Posterior cingulate gyrus (tissue), 11 donors: ENCODE measurements at places on chromosomes 5 and 9.

DNA sequence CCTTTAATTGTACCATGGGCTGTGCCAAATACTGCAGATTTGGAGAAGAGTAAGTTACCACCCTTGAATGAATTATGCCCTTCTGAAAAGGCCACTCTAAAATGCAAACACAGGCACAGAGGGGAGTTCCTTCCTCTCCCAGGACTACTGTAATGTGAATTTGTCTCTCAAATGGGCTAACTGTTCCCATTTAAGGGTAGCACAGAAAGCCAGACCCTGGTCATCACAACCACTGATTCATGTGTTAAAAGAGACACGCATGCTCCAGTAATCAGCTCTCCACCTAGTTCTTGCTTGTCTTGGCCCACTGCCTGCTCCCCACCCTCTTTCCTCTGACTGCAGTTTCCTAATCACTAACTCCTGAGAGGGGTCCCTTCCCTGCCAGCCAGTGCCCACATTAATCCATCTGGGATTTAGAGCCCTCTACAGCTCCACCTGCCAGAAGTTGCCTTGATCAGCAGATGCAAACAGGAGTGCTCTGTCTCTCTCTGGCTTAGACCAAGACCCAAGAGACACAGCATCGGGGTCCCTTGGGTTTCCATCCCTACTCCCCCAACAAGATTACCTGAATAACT is 382.4 kb downstream of the TMEM167A start:
- no peak for DNase-seq

DNA sequence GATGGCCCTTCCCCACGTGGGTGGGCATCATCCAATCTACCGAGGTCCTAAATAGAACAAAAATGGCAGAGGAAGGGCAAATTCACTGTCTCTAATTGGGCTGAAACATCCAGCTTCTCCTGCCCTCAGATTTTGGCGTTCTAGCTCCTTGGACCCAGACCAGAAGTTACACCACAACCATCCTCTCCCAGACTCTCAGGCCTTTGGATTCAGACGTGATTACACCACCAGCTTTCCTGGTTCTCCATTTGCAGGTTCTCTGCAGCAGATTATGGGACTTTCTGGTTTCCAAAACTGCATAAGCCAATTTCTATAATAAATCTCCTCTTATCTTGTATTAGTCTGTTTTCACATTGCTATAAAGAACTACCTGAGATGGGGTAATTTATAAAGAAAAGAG is 73.6 kb upstream of the STARD4 start:
- no peak for DNase-seq

- DNase-seq, result no peak
Measured at GRCh38 chr9:106535439-106535838, 327.5 kb upstream of the ZNF462 start.

DNA sequence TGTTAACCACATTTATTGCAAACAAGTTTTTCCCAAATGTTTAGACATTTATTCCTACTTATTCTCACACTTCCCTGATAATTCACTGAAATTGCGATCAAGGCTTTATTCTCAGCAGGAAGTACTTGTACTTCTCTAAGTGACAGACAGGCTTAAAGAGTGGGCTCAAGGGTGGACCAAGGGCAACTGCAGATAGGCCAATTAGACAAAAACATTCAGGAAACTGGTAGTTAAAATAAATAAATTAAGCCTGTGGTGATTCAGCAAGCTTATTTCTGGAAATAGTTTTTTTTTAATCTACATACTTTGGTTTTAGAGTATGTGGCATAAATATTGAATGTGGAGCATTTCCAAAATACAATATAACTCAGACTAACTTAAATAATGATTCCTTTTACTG is 136.1 kb downstream of the UGCG start:
- no peak for DNase-seq

GRCh38 chr5:136060963-136061362 is 32.2 kb downstream of the TGFBI start:
- DNase-seq, result no peak

DNA sequence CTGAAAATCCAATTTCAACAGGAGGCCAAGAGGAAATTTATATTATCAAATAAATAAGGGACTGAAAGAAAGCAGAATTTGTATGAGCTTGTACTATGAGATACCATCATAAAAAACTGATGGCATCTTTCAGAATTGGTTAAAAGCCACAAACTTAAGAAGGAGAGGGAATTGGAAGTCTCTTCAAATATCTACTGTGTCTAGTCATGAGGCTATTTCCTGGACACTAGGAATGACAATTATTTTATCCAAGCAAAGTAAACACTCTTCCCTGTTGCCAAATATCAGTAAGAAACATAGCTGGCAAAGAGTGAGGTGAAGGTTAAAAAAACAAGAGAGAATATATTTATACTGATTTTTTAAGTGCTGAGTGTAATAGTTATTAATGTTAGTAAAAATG is 101.5 kb upstream of the ARRDC3 start:
- no peak for DNase-seq

- no peak for DNase-seq
Measured at GRCh38 chr5:7802855-7803254, 48.1 kb downstream of the CFAP90 start.

DNA sequence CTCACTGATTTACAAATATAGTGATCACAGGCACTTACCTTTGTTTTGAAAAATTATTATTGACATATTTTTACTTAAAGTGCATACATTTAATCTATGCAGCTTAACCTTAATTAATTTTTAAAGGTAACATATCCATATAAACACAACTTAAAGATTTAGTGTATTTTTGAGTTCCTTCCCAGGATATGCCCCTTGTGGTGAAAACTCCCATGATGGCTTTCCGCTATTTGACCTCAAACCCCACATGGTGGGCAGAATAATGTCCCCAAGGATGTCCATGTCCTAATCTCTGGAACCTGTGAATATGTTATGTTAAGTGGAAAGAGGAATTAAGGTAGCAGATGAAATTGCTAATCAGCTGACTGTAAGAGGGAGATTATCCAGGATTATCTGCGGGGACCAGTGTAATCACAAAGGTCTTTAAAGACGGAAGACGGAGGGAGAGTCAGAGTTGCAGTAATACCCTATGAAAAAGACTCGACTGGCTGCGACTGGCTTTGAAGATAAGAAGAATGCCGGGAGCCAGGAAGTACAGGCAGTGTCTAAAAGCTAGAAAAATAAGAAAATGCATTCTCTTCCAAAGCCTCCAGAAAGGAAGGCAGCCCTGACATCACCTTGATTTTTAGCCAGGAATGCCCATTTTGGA is 193.9 kb downstream of the ICE1 start:
- no peak for DNase-seq

GRCh38 chr9:4038182-4038723 is 261.6 kb downstream of the GLIS3 start:
- DNase-seq, result no peak

GRCh38 chr9:16248822-16249221 is 621.6 kb downstream of the BNC2 start:
- DNase-seq, result no peak

GRCh38 chr9:136520053-136520540 is 25.8 kb downstream of the NOTCH1 start:
- DNase-seq, result no peak

- DNase-seq, result no peak
Measured at GRCh38 chr9:93721417-93721965, 145.1 kb downstream of the PHF2 start.
